ENCODE measurements at places on chromosomes 2 and 18.

DNA sequence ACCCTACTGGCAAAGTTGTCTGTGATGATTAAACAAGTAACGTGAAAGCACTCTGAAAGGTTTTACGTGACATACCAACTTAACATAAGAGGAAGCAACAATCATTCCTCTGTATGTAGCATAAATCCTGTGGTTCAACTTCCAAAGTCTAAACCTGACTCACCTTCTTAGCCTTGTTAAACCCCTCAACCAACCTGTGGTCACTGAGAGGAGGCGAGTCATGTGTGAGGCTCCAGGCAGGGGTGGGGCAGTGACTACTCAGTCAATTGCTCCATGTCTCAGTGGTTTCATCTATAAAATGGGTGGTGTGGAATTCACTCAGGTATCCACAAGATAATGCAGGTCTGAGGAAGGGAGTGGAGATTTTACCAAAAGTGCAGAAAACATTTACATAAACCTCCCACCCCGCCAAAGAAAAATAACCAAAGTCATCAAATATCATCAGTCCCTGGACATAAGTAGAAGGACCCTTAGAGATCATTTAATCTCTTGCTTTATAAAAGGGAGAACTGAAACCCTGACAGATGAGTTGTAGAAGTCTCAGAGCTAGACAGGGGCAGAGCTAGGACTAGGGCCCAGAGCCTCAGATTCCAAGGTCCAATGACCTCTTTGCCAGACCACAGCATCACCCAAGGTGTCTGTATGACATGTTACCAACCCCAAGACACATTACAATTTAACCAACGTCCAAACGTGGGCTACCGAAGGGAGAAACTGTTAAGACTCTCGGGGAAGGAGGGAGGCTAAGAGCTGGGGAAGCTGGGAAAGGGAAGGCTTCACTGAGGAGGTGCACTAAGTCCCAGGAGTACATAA is 3.7 kb upstream of the PCBP1 start:
- peak; percentile 88 for DNase-seq

- DNase-seq = no peak
These were observed 17.3 kb downstream of the ALPK2 start for GRCh38 chr18:58611395-58612131.

- DNase-seq = no peak
These were observed 1.0 kb downstream of the VSNL1 start for GRCh38 chr2:17541531-17541950.

DNA sequence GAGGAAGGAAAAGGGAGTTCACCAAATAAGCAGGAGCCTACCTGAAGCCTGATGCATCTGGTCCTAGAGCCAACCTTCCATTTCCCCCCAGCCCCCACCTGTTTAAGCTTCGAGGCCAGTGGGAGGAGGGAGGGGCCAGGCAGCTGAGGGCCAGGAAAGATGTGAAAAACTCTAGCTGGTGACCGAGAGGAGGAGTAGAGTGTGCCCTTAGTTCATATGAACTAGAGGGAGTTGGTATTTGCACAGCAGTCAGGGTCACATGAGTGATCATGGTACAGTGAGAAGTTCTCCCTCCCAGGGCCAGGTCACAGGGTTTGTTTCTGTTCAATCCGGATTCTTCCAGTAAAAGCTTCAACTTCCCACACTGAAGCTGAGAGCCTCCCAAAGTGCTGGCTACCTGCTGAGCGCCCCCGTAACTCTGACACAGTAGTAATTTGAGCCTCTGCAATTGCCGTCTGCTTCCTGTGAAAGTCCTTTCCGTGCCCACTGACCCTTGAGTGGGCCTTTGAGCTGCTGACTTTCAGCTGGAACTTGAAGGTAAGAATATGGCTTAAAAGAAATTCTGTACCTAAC is at the start of gene SULT1C2:
SULT1C2 (plus strand) TSS at position 362 of the 573 bp plus-strand sequence. CDS start 4,773 bp downstream, outside the sequence.
- DNase-seq = no peak

DNA sequence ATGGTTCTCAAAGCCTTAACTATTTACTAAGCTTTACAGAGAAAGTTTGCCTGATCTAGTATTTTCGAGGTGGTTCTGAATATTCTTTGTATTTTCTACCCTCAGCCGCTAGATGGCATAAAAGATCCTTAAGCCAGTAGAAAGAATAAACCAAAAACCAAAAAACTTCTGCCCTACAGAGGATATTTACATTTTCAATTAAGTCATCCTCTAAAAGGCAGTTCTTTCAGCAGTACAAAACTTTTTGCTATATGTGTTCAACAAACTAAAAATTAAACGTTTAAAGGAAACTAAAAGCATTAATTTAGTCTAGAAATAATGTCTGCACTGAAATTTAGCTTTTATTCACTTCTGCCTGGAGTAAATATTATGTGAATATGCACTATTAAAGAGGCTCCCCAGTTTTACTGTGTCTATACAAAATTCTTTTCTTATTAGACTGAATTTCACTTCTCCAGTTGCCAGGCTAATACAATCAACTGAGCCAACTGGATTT is 297.5 kb downstream of the PIEZO2 start:
- DNase-seq = peak; percentile 61

Data from GM12878 (cell line).